Suppressor macrophage treated with lipopolysaccharide for 4 hours (primary cell): ENCODE measurements at places on chromosomes 13 and 19.

DNA sequence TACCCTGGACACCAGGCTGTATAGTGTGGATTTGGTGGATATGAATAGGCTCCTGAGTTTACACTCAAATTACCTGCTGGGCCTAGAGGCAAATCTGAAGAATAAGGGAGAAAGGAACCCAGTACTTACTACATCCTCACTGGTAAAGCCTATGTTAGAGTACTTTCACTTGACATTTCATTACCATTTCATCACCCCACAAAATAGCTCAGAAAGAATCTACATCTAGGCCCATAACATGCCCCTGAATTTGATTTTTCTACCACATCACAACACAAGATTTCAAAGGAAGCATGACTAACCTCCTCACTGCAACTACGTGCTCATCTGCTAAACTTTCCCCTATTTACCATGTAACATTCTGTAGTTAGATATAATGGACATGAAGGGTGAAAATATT, 43.3 kb downstream of the VWA8 start:
- DNase-seq, result peak; percentile 39

- DNase-seq, result no peak
These were observed 1331.5 kb upstream of the PCDH20 start for GRCh38 chr13:62747152-62747551.

- no peak for DNase-seq
These were observed 5.8 kb upstream of the KMT5C start for GRCh38 chr19:55333870-55334269.

DNA sequence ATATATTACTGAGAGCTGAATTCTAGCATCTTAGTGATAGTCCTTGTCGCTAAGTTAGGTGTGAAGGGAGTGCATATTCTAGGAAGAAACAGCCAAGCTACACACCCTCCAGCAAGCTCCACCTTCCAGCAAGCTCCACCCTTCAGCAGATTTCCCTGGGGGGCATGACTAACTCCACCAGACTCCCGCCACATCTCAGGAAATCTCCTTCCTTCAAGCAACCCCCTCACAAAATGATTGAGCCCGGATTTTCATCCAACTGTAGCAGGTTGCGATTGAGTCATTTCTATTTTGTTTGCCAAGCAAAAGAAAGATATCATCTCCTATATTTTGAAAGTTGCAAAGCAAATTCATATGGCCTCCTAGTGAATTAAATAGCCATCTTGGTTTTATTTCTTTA, 162.1 kb upstream of the TMTC4 start:
- no peak for DNase-seq

DNA sequence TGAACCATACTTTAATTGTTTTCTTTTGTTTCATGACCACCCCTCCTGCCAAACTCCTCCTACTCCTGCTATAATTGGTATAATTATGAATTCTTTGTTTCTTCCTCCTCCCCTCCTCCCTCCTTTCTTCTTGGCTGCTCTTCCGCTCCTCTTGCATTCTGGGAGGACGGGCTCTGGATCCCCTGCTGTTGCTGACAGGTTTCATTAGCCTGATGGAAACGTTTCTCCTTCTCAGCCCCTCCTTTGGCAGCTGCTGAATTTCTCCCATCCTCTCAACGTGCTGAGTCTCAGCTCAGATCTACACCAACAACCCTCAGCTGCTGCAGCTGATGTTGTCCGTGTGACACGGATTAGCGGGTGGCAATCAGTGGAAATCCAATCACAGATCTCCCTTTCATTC, 97.1 kb upstream of the UBAC2 start:
- DNase-seq, result no peak

DNA sequence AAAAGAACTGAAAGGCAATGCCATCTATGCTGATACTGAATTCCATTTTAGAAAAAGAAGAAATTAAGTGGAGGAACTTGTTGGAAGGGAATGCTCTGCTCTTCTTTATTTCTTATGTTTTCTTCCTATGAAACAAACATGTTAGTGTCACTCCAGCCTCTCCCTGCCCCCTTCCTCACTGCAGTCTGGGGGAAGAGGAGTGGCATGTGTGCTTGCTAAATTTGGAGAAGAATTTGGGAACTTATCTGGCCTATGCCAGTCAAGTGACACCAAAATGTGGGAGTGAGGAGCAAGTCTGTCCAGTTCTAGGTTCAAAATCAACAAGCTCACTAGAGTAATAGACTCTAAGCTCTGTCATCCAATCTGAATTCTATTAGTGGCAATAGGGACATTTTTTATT, 214.6 kb downstream of the RBM26 start:
- DNase-seq, result peak; percentile 6

DNA sequence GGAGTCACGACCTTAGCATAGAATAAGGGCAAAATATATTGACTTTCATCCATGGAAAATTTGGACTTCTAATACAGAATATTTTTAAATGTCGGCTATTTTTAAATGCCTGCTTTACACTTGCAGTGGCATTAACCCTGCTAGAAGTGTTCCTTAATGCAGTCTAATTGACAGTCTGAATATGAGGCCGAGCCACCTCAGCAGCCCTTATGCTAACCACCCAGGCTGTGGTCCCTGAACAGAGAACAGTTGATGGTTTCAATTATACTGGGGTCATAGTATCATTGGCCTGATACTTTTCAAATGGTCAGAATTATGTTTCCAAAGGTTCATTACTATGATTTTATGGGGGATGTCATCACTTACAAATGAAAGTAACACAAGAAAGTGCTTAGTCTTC, 764.7 kb upstream of the SLITRK1 start:
- no peak for DNase-seq

DNA sequence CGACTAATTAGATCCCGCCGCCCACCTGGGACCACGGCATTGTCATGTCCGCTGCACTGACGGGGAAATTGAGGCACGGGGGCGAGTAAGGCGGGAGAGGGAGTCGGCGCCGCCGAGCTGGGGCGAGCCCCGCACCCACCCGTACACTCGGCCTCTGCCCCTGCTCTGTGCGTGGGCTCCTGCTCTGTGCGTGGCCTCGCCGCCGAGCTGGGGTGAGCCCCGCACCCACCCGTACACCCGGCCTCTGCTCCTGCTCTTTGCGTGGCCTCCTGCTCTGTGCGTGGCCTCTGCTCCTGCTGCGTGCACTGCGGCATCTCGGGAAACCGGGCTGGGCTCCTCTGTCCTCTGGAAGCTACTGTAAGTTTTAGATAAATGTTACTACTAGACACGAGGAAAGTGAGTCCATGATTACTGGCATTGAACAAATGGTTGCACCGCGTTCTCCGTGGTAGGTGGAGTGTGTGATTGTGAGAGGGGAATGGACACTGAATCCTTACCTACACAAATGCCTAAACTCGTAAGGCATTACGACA, 826 bp upstream of the C1QTNF9 start:
- DNase-seq, result no peak

DNA sequence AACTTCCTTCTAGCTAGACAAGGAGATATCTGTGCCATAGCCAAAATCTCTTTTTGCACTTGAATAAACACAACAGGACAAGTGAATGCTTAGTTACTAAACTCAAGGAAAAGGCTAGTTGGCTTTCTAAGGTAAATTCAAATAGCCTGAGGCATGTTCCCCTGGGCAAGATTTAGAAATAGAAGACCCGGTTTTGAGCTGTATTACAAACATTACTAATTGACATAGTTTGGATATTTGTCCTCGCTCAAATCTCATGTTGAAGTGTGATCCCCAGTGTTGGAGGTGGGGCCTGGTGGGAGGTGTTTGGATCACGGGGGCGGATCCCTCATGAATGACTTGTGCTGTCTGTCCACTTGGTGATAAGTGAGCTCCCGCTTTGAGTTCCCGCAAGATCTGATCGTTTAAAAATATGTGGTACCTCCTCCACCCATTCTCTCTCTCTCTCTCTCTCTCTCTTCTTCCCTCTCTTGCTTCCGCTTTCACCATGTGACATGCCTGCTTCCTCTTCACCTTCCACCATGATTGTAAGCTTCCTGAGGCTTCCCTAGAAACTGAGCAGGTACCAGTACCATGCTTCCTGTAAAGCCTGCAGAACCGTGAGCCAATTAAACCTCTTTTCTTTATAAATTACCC, 3.9 kb upstream of the KBTBD6 start:
- DNase-seq, result no peak

DNA sequence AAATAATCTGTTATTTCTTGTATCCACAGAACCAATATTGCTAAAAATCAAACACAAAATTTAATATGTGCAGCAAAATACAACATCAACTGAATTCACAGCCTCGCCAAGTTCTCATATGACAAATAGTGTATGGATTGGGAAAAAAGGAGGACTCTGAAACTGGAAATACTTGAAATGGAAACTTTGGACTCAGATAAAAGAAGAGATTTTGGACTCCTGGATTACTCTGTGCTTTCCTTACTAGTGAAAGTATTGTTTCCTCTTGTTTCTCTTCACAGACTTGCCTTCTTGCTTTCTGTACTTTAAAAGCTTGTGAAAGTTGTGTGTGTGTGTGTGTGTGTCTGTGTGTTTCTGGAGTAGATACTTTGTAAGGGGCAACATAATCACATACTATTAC, 1596.3 kb downstream of the PCDH9 start:
- no peak for DNase-seq

GRCh38 chr19:17335575-17335974, 920 bp upstream of the ANO8 start:
- no peak for DNase-seq

DNA sequence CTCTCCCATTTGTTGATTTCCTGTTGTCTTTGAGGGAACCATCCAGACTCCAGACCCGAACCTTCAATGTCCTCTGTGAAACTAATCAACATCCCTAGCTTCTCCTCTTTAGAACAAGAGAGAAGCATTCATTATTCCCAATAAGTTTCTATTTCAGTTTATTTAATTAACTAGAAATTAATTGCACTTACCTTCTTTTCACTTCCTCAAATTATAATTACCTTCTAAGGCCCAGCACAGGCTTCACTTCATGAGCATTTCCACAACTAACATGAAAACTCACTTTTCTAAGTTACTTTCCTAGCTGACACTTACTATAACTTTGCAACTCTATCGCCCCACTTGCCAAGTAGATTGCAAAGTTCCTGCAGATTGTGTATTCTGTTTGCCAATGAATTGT, 71.6 kb upstream of the HTR2A start:
- DNase-seq, result no peak

DNA sequence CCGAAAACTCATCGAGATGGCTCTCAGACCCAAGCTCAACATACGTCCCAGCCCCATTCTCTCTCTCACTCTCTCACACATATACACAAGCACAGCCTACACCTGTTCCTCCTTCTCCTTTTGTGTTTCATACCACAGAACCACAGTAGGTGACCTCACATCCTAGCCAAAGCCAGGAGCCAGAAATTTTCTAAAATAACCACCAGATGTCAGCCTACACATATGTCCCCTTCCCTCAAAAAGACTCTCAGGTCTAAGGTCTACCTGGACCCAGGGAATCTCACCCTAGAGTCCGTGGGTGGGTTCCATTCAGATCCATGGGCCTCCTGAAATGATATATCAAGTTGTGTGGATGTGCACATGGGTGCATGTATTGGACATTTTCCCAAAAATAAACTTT, 104.2 kb upstream of the IPO5 start:
- no peak for DNase-seq

- no peak for DNase-seq
These were observed 136.1 kb upstream of the IRS2 start for GRCh38 chr13:109922518-109922917.

DNA sequence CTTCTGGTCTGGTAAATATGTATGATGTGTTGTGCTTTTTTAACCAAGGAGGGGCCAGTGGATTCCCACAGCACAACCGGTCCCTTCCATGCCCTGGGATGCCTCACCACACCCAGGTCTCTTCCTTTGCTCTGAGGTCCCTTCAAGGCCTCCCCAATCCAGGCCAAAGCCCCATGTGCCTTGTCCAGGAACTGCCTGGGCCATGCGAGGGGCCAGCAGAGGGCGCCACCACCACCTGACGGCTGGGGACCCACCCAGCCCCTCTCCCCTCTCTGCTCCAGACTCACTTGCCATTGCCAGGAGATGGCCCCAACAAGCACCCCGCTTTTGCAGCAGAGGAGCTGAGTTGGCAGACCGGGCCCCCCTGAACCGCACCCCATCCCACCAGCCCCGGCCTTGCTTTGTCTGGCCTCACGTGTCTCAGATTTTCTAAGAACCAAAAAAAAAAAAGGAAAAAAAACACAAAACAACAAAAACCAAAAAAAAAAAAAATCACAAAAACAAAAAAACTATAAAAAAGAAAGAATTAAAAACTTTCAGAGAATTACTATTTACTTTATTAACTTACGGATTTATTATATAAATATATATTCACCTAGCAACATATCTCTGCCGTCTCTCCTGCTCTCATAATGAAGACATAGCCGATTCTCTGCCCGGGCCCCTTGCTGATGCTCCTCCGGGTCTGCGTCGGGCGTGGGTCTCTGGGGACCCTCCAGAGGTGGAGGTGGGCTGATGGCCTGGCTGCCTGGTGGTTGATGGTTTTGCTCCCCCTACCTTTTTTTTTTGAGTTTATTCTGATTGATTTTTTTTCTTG, 14.4 kb downstream of the CAPN12 start:
- DNase-seq, result peak; percentile 74

DNA sequence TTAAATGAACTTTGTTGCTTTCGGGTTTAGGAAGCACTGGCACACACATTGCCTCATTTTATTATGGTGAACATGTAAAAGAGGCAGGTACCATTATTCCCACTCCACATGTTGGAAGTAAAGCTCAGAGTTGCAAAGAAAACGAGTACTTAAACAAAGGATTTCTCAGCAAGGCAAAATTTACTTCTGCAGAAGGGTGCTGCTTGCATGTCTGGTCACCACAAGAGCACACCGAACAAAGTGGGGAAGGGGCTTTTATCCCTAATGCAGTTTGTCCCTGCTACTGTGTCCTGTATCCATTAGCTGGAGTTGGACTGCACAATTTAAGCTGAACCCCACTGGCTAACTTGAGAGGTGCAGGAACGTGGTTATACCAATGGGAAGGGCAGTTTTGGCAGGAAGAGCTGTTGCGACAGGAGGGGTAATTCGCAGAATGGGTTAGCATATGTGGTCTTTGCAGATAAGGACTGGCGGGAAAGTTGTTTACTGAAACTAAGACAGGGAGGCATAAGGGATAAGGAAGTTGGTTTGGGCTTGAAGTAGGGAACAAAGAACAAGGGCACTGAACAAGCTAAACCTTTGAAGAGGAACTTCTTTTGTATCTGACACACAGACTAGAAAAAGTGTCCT, 545.5 kb downstream of the UQCRFS1 start:
- no peak for DNase-seq

- DNase-seq, result no peak
These were observed 124.2 kb downstream of the UQCRFS1 start for GRCh38 chr19:29088761-29089160.

GRCh38 chr13:79807554-79807953, 326.6 kb downstream of the NDFIP2 start:
- DNase-seq, result no peak
